ENCODE measurements at places on chromosomes 5 and 9.

DNA sequence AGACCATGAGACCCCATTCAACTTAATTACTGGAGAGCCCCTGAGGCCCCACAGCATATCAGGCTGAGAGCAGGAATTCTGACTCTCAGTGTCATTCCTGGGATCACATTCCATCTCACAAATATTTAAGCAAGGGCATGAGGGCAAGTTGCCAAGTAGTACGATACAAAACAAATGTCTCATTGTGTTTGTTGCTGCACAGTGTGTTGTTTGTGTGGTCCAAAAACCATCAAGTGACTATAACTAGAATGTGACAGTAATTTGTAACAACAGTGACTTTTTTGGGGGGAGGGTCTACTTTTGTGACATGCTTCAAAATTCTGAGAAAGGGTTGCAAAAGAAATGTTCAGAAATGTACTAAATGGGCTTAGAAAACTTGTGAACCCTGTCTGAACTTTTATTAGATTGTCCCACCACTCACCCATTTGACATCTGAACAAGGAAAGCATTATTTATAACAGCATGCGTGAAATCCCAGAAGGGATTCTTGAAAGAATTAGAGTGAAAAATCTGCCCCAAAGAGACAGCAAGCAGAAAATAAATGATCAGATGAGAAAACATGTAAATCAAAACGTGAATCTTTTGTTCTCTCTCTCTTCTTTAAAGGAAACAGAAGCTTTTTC, 347.0 kb downstream of the NTRK2 start:
- DNase-seq = no peak

GRCh38 chr5:95358320-95358719, 32.8 kb upstream of the FAM81B start:
- no peak for DNase-seq

GRCh38 chr5:98514215-98514614, 259.2 kb upstream of the RGMB start:
- DNase-seq = no peak

GRCh38 chr5:8341406-8341805, 472.5 kb downstream of the MTRR start:
- DNase-seq = no peak
